ENCODE measurements at places on chromosomes 7 and 10.

DNA sequence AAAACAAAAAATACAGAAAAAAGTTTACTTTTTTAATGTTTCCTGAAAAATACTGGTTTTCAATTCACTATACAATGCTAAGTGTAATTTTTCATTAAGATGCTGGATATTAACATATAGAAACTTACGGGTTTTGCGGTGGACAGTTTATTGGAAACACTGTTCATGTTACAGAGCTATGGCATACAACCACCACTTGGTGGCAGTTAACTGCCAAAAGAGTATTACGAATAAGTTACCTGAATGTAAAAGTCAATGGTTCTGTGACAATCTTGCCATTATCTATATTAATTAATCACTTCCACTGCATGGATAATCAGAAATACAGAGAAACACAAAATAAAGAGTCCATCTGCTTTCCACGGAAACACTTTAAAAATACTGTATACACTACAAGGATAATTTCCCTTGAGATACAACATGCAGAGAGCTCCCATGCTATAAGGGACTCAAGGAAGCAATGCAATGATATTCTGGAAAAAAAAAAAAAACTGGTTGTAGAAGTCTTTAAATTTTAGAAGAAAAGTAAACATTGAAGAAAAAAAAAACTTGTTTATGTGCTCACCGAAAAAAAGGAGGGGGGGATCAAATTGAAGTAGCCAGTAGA lies 97.0 kb downstream of the TPK1 start:
- peak; percentile 69 for DNase-seq

- no peak for DNase-seq
Observed at GRCh38 chr10:128156999-128157755, 31.0 kb upstream of the MKI67 start.

DNA sequence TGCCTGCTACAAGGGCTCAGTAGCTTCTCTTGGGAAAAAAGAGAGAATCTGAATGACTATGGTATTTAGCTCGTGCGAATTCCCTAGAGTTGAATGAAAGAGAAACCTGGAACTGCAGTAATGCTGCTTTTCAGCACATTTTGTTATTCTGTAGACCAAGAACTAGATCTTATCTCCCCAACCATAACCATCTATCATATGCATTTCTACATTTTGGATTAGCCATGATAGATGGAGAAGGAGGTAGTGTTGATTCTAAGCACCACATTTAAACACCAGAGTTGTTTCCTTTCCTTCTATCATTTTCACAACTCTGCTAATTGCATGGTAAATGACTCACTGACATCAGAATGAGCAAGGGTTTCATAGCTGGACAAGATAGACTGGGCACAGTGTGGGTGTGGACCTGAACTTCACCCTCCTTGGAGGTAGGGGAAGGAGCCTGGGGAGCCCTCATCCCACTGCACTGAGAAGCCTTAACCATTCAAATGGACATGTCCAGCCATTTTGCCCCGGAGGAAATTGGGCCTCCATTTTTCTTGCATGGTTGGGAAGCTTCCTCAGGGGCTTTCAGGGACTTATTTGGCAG lies 55.3 kb upstream of the BMPER start:
- DNase-seq = no peak

DNA sequence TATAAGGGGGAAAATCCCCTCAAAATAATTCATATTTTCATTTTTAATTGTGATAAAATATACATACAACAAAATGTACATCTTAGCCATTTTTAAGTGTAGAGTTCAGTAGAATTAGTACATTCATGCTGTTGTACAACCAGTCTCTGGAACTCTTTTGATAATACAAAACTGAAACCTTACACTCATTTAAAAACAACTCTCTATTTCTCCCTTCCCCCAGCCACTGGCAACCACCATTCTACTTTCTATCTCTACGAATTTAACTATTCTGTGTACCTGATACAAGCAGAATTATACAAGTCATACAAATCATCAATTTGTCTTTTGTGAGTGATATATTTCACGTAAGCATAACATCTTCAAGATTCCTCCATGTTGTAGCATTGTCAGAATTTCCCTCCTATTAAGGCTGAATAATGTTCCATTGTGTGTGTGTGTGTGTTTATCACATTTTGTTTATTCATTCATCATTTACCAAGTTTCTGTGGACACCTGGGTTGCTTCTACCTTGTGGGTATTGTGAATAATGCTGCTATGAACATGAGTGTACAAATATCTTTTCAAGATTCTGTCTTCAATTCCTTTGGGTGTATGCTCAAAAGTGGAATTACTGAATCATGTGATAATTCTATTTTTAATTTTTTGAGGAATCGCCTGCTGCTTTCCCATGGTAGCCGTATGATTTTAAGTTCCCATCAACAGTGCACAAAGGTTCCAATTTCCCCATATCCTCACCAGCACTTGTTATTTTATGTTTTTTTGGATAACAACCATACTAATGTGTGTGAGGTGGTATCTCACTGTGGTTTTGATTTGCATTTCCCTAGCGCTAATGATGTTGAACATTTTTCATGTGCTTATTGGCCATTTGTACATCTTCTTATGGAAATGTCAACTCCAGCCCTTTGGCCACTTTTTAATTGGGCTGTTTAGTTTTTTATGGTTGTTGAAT lies 4.7 kb upstream of the EBLN1 start:
- no peak for DNase-seq

- DNase-seq = no peak
Observed at GRCh38 chr10:119340893-119341458, 133.6 kb downstream of the GRK5 start.

DNA sequence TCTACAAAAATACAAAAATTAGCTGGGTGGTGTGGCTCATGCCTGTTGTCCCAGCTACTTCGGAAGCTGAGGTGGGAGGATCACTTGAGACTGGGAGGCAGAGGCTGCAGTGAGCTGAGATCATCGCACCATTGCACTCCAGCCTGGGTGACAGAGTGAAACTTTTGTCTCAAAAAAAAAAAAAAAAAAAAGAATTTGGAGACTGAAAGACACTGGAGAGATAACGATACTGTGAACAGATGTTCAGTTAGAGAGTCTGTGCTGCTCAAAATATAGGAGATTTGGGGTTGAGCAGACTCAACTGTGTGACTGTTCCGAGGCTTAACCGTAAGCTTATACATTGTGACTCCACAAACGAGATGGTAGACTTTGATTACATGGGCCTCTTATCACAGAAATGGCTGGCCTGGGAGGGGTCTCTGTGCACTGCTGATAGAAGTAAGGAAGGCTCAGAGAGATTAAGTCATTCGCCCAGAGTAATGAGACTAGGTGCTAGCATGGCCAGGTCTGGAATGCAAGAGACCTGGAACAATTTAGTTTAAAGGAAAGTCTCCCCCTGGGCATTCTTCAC lies 19.4 kb downstream of the WBP1L start:
- DNase-seq = no peak

DNA sequence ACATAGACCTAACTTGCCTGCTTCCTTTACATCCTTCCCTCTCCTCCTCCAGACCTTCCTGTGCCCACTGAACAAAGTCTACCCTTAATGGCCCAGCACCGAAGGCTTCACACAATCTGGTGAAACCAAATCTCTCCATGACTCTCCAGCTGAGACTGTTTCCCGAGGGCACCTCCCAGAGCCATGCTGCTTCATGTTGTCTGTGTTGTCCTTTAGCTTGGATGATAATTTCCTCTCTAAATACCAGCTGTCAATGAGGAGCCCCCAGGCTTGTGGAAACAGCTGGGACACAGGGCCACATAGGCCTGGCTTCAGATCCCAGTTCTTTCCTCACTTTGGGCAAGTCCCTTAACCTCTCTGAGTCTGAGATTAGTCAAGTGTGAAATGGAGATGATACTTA lies 54.3 kb downstream of the DLD start:
- DNase-seq = peak; percentile 10

DNA sequence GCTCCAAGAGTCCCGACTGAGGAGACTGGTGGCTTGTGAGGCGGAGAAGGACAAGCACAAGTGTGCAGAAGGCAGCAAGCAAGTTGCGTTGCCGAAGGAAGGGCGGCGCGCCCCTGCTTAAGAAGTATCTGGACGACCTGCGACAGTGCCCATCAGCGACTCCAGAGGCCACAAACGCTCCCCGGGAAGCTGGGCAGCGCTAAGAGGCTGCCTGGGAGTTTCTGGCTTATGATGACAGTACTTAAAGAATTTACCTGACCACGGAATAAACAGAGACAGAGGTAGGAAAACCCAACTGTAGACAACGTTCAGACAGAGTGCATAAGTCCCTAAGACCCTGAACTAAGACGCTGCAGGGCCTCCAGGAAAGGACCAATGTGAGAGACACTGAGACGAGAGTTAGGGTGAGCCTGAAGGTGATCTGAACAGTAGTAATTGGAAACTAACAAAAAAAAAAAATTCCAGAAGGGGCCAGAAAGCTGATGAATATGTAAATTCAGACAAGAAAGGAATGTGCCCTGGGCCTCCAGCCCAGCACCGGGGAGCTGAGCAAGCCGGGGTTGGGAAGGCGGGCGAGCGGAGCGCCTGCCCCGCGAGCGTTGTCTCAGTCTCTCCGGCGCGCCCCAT lies 1.0 kb downstream of the OSBPL3 start:
- no peak for DNase-seq

DNA sequence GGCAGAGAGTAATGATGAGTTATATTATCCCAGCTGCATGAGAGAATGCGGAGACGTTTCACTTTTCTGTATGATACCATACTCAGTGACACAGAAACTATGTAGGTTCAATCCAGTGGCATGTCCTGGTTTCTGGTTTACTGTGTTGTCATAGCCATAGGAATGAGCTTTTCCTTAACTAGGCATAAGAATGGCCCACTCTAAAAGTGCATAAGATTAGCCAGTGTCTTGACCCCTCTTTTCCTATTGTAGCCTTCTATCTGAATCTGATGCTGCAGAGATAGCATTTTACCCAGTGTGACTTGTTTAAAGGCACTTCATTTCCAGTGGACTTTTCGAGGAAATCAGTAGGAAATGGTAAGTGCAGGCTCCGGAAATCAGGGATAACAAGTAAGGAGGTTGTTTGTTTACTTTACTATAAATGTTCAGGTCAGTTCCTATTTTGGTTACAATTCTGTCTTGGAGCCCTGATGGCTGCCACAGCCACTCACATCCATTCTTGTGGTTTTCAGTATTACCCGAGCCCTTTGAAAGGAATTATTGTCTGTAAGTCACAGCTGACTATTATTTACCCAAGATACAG lies 70.5 kb downstream of the SEMA3A start:
- DNase-seq = peak; percentile 80

DNA sequence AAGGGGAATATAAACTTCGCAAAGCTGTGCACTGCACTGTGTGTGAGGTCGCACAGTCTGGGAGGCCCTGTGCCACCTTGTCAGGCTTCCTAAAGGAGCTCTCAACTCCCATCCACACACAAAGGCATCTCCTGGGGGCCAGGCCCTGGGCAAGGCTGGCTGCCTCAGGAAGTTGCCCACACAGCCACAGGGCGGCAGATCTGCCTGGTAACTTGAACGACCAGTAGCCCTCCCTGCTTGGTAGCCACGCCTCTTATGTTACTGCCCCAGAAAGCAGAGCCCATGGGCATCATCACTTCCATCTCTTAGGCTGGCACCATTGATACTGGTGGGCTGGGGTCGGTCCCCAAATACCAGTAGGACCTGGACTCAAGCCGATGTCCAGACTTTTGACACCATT lies 82.8 kb downstream of the HECW1 start:
- no peak for DNase-seq

GRCh38 chr10:69045441-69046300 lies 42.2 kb upstream of the SRGN start:
- DNase-seq = no peak

DNA sequence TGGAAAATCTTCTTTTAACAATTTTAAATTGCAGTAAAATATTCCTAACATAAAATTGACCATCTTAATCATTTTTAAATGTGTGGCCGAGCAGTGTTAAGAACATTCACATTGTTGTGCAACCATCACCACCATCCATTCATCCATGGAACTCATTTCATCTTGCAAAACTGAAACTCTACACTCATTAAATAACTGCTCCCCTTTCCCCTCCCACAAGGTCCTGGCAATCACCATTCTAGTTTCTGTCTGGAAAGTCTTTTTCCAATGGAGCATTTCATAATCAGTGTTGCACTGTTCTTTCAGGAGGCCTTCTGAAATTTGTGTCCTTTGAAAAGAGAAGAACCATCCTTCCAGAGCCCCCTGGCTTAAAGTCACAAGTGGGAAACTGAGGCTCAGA lies 233.1 kb downstream of the PLXNA4 start:
- DNase-seq = no peak

- DNase-seq = no peak
Observed at GRCh38 chr10:25797888-25798429, 136.1 kb upstream of the MYO3A start.

GRCh38 chr10:71378336-71379117 lies 18.2 kb upstream of the CDH23 start:
- DNase-seq = no peak

DNA sequence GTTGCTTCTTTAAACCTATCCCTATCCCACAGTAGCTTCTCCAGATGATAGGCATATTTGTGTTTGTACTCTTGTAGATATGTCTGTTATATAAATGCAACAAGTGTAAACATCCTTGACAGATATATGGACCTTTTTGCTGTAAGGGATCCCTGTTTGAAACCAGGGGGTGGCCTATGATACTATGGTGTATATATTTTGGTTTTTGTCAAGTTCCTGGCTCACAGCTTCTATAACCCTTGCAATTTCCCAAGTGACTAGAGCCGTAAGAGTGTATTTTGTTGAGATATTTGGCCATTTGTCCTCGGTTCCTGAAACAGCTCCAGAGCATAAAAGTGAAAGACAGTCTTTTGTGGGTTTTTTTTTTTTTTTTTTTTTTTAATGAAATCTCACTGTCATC lies 9.7 kb downstream of the COMTD1 start:
- no peak for DNase-seq

- peak; percentile 5 for DNase-seq
Observed at GRCh38 chr10:94602729-94603515, 57.3 kb downstream of the HELLS start.

DNA sequence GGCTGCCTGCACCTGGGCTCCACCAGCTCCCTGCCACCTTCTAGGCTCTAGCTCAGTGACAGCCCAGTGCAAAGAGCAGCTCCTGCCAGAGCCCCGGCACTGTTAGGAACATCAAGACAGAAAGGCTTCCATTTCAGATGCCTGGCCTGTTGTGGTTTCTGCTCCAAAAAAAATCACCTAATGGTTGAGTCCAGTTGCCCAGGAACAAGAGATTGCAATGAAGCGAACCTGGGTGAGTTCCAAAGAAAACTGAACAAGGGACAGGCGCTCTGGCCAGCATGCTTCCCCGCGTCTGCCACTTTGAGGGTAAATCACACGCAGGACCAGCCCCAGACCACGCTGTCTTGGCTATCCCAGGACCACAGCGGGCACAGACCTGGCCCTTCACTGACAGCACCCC lies 47.0 kb upstream of the RASGEF1A start:
- DNase-seq = no peak

DNA sequence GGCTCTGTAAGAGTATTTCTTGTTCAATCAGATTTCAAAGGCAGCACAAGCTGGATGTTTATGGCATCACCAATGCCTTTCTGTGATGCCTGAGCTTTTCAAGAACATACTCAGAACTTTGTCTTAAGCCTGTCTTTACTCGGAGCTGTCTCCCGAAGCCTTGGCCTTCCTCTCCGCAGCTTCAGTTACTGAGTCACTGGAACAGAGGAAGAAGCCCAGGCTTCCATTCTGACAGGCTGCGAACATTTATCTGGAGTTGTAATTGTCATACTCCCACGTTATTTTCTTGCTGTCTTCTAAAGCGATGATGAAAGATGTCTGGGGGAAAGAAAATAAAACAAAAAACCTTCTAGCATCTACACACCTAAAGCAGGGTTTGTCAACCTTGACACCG lies 43.9 kb downstream of the GRK5 start:
- peak; percentile 85 for DNase-seq
